ENCODE measurements at places on chromosomes 13 and 19.
A peak's percentile ranks its signal among the peaks of the same experiment; 100 is the strongest.

DNA sequence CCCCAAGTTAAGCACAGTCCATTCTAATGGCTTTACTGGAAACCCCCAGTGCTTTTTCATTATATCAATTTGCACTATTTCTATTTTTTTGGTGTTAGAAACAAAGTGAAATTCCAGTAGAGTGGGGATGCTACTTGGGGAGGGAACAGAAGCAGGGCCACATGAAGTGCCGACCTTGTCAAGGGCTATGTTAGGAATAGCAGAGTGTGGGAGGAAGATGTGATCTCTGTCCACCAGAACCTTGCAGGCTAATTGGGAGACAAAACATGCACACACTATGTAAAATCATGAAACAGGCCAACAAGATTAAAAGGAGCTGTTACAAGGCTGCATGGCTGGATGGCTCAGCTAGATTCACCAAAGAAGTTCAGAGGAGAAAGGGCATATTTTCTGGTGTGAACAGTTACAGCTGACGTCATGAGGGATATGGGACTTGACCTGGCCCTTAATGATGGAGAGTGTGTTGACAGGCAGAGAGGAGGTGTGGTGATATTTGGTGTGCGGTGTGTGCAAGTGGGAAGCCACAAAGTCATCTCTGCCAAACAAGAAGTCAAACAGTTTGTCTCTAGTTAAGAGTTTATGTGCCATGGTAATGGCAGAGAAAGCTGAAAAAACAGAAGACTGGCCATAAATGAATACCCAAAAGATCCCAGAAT, 318.4 kb upstream of the MAB21L1 start:
- no peaks in the 10 kb centered on the region for H3K4me1 ChIP-seq
- no peak overlapping the region for H3K27ac ChIP-seq
- H3K4me3 ChIP-seq, result no peak overlapping the region
- peaks cover 3% of the 10 kb centered on the region for H3K36me3 ChIP-seq

GRCh38 chr13:49953560-49953959, 17.4 kb upstream of the SPRYD7 start:
- peaks cover 10% of the 10 kb centered on the region for H3K27me3 ChIP-seq
- H3K27ac ChIP-seq, result no peak overlapping the region
- H3K4me3 ChIP-seq, result no peak overlapping the region
- H3K36me3 ChIP-seq, result no peaks in the 10 kb centered on the region

GRCh38 chr13:42355491-42356183, 83.7 kb downstream of the AKAP11 start:
- H3K4me1 ChIP-seq, result peaks cover 23% of the 10 kb centered on the region
- no peaks in the 10 kb centered on the region for H3K27me3 ChIP-seq
- no peaks in the 10 kb centered on the region for H3K36me3 ChIP-seq

GRCh38 chr13:47372751-47373150, 475.9 kb upstream of the HTR2A start:
- no peak for DNase-seq
- no peak overlapping the region for H3K4me3 ChIP-seq
- no peaks in the 10 kb centered on the region for H3K4me1 ChIP-seq
- no peak overlapping the region for H3K27ac ChIP-seq
- no peaks in the 10 kb centered on the region for H3K36me3 ChIP-seq
- H3K27me3 ChIP-seq, result no peaks in the 10 kb centered on the region

DNA sequence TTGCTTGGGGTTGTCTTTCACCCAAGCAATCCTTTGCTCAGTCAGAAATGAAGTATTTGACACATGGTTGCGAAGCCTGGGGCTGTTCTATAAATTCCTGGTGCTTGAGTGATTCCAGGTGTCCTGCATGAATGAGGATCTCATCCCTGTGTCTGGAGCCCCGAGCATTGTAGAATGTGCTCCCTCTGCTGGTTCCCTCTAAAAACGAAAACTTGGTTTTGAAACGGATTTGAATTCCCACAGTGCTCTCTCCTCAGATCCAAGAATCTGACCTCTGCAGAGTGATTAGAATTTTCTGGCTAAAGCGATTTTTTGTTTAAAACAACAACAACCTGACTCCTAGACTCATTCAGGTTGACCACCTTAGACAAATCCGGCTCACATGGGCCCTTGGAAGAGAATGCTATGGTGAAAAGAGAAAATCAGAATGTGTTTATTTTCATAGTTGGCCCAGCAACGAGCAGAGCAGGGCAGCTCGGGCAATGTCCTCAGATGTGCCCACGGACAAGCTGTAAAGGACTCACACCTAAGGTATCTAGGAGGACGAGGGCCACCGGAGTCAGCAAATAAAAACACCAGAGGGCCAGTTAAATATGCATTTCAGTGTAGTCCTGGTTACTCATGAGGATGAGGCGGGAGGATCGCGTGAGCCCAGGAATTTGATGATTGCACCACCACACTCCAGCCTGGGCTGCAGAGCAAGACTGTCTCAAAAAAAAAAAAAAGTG, 8.7 kb upstream of the ATP12A start:
- DNase-seq, result no peak
- peak overlapping the region; percentile 23 for H3K4me3 ChIP-seq
- H3K4me1 ChIP-seq, result peaks cover 5% of the 10 kb centered on the region

DNA sequence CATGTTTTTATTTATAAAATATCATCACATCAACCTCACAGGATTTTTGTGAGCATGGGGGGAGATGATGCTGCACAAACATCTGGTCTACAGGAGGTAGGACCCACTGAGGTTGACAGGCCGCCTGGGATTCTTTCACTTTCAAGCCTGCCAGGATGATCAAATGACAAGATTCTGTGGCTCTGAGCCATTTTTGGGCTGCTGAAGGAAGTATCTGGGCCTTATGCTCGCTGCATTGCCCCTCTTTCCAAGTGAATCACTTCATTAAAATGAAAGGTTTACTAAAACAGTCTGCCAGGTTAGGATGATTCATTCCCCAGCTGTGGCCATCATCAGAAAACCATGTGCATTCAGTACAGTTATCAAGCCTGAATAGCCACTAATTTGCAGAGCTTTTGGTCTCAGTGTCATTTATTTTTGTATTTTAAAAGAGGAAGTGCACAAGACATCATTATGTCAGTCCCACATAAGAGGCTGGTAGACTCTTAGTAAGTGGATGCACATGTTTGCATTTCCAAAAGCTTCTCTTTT, 34.4 kb downstream of the STARD13 start:
- H3K36me3 ChIP-seq, result no peaks in the 10 kb centered on the region
- H3K27me3 ChIP-seq, result peaks cover 33% of the 10 kb centered on the region
- H3K4me1 ChIP-seq, result no peaks in the 10 kb centered on the region
- no peak overlapping the region for H3K4me3 ChIP-seq
- H3K27ac ChIP-seq, result no peak overlapping the region

GRCh38 chr19:43631491-43631890, 8.2 kb downstream of the CADM4 start:
- H3K27me3 ChIP-seq, result peaks cover 60% of the 10 kb centered on the region
- no peaks in the 10 kb centered on the region for H3K36me3 ChIP-seq
- no peaks in the 10 kb centered on the region for H3K4me1 ChIP-seq
- DNase-seq, result no peak
- no peak overlapping the region for H3K4me3 ChIP-seq
- no peak overlapping the region for H3K27ac ChIP-seq

- H3K27me3 ChIP-seq, result peaks cover 14% of the 10 kb centered on the region
- DNase-seq, result no peak
- H3K4me3 ChIP-seq, result no peak overlapping the region
- H3K36me3 ChIP-seq, result no peaks in the 10 kb centered on the region
- no peaks in the 10 kb centered on the region for H3K4me1 ChIP-seq
Observed at GRCh38 chr13:59442944-59443486, 720.7 kb downstream of the DIAPH3 start.

GRCh38 chr19:31058676-31059340, 290.4 kb downstream of the TSHZ3 start:
- no peak overlapping the region for H3K4me3 ChIP-seq
- peaks cover 40% of the 10 kb centered on the region for H3K27me3 ChIP-seq
- no peaks in the 10 kb centered on the region for H3K36me3 ChIP-seq
- no peak for DNase-seq
- peaks cover 2% of the 10 kb centered on the region for H3K4me1 ChIP-seq

GRCh38 chr13:105914291-105915036, 621.0 kb downstream of the EFNB2 start:
- H3K27me3 ChIP-seq, result no peaks in the 10 kb centered on the region
- no peak overlapping the region for H3K4me3 ChIP-seq
- H3K4me1 ChIP-seq, result no peaks in the 10 kb centered on the region
- DNase-seq, result no peak

DNA sequence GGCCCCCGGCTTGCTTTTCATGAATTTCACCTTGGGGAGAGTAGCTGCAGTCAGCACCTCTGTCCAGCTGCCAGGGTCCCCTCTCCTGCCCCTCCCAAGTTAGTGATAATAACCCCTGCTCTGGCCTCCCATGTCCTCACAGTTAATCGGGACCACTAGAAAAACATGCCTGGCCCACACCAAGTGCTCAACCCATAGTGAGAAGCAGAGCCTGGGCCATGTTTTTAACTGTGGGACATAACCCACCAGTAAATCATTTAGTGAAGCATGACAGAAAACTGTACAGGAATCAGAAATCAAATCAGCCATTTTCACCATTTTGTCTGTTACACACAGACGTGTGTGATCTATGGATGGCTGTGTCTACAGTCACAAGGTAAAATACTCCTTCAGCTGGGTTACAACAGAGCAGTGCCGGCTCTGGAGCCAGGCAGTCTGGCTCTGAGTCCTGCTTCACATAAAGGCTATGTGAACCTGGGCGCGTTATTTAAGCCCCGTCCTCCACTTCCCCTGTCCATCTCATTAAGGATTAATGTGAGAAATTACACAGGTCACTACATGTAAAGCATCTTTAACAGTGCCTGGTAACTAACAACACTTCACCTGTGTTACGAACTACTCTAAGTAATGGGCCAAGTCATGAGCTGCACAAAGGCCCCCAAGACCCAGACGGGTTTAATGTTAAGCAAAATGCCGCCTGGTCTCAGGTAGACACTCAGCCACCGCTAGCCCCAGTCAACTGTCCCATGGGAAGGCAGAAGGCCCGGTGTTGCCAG, 7.6 kb upstream of the ECH1 start:
- peak overlapping the region; percentile 100 for H3K27ac ChIP-seq
- no peaks in the 10 kb centered on the region for H3K27me3 ChIP-seq
- peaks cover 96% of the 10 kb centered on the region for H3K36me3 ChIP-seq
- DNase-seq, result no peak
- H3K4me1 ChIP-seq, result peaks cover 34% of the 10 kb centered on the region
- H3K4me3 ChIP-seq, result no peak overlapping the region

DNA sequence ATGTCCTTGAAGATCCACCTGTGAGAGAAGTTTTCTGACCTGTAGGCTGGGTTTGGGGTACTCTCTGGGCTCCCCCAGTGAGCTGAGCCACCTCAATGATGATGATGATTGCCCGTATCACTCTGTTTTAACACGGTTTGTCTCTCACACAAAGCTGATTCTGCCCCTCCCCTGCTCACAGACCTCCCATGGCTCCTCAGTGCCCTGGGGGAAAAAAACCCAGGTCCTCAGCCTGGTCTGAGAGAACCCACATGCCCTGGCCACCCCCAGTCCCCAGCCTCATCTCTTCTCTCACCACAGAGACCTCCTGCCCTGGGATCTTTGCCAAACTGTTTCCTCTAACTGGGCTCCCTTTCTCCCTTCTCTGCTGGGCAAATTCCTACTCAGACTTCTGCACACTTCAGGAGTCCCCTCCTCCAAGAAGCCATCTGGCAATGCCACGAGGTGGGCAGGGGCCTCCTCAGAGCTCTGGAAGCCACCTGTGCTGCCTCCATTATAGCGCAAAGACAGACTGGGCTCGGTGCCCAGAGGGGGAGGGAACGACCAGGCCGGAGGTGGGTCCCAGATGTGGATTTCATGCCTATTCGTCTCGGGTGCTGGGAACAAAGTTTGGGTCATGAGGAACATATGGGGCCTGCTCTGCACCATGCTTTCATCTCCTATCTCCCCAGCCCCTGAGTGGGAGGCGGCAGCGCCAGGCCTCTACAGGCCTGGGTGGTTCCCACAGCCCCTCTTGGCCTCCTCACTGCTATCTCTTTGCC, 8.5 kb upstream of the CA11 start:
- no peak overlapping the region for H3K4me3 ChIP-seq
- no peak for DNase-seq
- H3K4me1 ChIP-seq, result peaks cover 3% of the 10 kb centered on the region
- H3K36me3 ChIP-seq, result peaks cover 2% of the 10 kb centered on the region

- H3K27ac ChIP-seq, result no peak overlapping the region
- no peaks in the 10 kb centered on the region for H3K36me3 ChIP-seq
- H3K4me3 ChIP-seq, result no peak overlapping the region
- H3K27me3 ChIP-seq, result no peaks in the 10 kb centered on the region
- DNase-seq, result no peak
Observed at GRCh38 chr13:75312884-75313520, 169.0 kb downstream of the TBC1D4 start.

GRCh38 chr13:99981735-99982035, at the start of gene ZIC2:
Gene ZIC2 (plus strand): TSS chr13:99981784. CDS start chr13:99982065, 281 bp downstream.
- peaks cover 45% of the 10 kb centered on the region for H3K27me3 ChIP-seq
- no peak for DNase-seq
- peaks cover 52% of the 10 kb centered on the region for H3K36me3 ChIP-seq
- H3K27ac ChIP-seq, result no peak within 1 kb of the TSS

DNA sequence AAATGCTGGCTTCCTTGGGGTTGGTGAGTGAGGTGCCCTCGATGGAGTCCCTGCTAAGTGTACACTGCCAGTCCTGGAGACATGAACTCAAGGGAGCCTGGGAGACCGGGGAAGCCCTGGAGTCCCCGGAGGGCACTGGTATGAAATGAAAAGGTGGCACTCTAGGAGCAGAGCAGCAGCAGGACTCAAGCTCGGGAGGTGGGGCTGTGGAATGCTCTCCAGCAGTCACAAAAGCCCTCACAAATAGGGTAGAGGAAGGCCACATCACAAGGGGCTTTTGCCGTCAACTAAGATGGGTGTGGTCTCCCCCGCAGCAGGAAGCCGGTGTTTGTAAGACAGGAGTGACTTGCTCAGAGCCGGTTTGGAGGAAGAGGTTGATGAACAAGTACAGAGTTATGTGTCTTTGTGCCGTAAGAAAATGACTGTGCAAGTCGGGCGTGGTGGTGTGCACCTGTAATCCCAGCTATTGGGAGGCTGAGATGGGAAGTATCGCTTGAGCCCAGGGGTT, 19.3 kb downstream of the CCNE1 start:
- H3K4me1 ChIP-seq, result peaks cover 14% of the 10 kb centered on the region
- H3K4me3 ChIP-seq, result peak overlapping the region; percentile 79
- H3K36me3 ChIP-seq, result peaks cover 2% of the 10 kb centered on the region

DNA sequence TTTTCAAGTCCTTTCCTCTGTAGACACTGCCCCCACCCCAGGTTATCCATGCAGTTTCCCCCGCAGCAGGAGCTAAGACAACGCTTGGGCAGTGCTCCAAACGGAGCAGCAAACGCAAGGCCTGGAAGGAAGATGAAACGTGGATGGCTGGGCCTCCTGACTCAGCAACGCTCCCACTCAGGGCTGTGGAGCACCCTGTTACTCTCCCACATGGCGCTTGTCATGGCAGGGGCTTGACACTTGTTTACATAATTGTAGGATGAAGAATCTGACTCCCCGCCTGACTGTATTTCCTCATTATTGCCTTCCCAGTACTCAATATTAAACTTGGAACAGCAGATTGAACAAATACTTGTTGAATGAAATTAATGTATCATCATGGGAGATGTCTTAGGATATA, 799 bp upstream of the C1QTNF9B start:
- H3K27me3 ChIP-seq, result peaks cover 46% of the 10 kb centered on the region
- no peak overlapping the region for H3K4me3 ChIP-seq
- H3K4me1 ChIP-seq, result no peaks in the 10 kb centered on the region
- no peak for DNase-seq
- H3K36me3 ChIP-seq, result no peaks in the 10 kb centered on the region

- no peak for DNase-seq
- H3K4me3 ChIP-seq, result no peak overlapping the region
- no peaks in the 10 kb centered on the region for H3K36me3 ChIP-seq
- no peaks in the 10 kb centered on the region for H3K4me1 ChIP-seq
Observed at GRCh38 chr19:44553478-44554171, 24.1 kb upstream of the CEACAM20 start.

- peak within 1 kb of the TSS; percentile 80 for H3K4me3 ChIP-seq
- H3K36me3 ChIP-seq, result peaks cover 6% of the 10 kb centered on the region
- H3K27ac ChIP-seq, result no peak within 1 kb of the TSS
Observed at GRCh38 chr19:46495786-46496099, at the start of gene PNMA8B. Gene PNMA8B (minus strand): TSS chr19:46495867. CDS start chr19:46495465, 402 bp downstream.

GRCh38 chr19:10291554-10292205, 1.9 kb downstream of the ICAM5 start:
- peak overlapping the region; percentile 53 for H3K27ac ChIP-seq
- peaks cover 61% of the 10 kb centered on the region for H3K4me1 ChIP-seq
- peaks cover 36% of the 10 kb centered on the region for H3K36me3 ChIP-seq

Measured in effector memory CD8-positive, alpha-beta T cell (primary cell).